NCI-H1436 (cell line): ENCODE measurements at places on chromosomes 5 and 9.

DNA sequence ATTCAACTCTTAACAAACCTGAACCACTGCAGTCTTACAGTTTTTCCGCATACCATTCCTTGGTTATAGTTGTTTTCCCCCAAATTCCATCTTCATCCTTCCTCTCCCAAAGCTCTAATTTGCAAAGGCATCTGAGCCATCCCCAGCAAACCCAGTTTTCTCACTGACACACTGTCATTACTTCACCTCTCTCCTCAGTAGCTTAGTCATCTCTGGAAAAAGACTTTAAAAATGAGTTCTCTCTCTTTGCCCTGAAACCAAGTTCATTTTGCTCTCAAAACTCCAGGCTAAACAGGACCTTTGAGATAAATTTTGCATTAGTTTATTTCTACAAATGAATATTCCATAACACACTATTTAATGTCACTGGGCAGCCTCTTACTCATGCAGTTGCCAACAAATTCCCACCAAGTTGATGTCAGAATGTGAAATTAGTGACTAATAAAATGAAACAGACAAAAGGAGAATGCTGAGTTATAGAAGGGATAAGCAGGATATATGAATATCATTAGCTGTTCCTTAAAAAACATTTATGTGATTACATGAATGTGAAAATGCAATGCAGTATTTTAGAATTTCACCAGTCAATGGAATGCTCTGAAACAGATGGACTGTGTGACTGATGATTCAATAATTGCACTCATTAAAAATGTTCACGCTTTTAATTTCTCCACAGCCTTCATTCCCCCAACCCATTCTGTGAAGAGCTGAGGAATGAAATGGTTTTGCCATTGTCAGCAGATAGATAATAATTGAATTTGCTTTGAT lies 107.4 kb upstream of the DMAC1 start:
- no peak for DNase-seq

DNA sequence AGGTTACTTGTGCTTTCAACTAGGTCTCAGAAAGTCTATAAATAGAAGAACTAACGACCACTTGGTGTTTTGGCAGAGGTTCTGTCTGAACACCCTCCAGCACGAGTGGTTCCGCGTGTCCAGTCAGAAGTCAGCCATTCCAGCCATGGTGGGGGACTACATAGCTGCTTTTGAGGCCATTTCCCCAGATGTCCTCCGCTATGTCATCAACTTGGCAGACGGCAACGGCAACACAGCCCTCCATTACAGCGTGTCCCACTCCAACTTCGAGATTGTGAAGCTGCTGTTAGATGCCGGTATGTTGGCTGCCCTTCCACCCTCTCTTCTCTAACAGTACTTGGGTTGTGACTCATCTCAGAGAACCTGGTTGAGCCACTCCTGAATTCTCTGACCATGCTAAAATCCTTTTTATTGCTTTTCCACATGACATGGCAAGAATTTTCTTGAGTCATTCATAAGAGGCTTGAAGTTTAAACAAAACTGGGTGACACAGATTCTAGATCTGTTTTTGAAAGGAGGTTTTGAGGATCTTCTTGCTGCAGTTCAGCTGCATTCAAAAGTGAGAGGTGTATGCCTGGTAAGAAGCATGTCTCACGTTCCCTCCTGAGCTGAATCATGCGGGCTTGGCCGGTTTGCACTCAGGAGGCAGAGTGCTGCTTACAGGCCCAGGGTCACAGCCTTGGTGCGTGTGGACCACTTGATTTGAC lies 103.1 kb upstream of the DMRT1 start:
- no peak for DNase-seq

GRCh38 chr9:80968611-80969010 lies 720.7 kb downstream of the TLE1 start:
- no peak for DNase-seq

DNA sequence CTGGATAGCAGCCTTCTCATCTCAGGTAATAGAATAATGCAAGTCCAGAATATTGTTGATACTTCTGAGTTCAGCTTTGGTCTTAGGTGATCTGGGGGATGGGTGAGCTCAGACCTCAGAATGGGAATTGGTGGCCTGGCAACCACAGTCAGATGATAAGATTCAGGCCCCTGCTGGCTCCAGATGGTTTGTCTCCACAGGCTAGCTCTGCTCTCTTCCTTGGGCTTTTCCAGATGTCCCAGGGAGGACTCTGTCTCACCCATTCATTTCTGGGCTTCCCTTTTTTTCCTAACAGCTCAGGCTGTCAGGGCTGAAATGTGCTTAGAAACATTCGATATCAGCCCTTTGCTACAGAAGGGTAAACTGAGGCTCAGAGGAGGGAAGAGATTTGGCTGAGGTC lies 17.6 kb upstream of the TNFSF15 start:
- no peak for DNase-seq

- DNase-seq, result no peak
These were observed 30.6 kb downstream of the SNX2 start for GRCh38 chr5:122805481-122805880.

DNA sequence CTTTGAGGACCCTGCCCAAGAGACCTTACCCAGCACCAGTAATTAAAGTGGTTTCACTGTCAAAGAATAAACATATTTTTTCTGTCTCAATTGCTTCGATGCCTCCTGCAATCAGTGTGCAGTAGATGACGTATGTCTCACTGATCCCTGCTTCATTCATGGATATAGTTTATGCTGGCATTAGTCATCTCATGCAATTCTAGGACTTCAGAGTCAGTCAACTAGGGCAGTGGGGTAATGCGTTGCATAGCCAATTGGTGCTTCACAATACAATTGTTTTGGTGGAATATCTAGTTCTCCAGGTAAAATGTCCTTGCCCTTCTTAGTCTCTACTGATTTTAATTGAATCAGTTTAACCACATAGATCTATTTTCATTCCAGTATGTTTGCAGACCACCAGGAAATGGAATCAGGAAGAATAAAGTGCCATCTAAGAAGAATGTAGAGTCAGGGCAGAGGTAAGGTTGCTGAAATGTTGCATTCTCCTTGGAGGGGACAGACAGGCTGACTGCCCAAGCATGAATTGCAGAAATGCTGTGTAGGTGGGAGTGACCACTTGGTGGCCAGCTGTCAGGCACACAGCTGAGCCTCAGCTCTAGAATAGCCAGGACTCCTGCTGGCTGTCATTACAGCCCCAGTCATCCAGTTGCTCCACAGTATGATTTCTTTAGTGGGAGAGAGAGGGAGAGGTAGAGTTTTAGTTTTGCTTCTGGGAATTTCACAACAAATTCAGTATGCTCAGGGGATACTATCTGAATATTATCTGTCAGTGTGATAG lies 73.5 kb upstream of the MEGF10 start:
- no peak for DNase-seq

DNA sequence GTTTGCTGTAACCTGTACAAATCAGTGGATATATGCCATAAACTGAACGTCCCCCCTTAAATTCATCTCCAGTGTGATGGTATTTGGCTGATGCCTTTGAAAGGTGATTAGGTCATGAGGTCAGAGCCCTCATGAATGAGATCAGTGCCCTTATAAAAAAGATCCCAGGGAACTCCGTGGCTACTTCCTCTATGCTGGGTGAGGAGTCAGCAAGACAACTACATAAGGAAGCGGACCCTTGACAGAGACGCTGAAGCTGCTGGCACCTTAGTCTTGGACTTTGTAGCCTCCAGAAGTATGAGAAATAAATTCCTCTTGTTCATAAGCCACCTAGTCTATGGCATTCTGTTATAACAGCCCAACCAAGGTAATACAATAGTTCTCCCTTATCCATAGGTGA lies 215.1 kb upstream of the ZNF608 start:
- no peak for DNase-seq

GRCh38 chr9:17843236-17843635 lies 264.4 kb downstream of the SH3GL2 start:
- no peak for DNase-seq

GRCh38 chr9:100581081-100581480 lies 3.2 kb downstream of the CAVIN4 start:
- no peak for DNase-seq

- peak; percentile 60 for DNase-seq
These were observed 52.8 kb downstream of the ATP10B start for GRCh38 chr5:160799184-160799583.

DNA sequence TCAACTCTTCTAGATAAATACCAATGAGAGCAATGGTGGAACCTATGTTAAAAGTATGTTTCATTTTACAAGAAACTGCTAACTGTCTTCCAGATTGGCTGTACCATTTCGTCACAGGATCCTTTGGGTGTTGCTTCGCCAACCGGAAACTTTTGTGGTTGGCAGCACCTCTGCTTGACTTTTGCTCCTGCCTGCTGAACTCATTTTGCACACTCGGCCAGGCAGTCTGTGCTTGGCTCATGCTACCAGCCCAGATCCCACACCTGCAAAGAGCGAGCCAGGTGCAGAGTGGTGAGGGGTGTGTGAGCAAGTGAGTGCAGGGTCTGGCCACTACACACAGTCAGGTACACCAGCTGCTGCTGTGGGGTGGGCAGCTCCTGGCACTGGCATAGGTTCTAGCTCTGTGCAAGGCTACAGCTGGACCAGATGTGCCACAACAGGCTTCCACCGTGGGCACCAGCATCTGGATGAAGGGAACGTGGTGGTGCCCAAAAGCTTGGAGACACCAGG lies 422.3 kb downstream of the PRR16 start:
- DNase-seq, result no peak

- DNase-seq, result no peak
These were observed 351.3 kb downstream of the ENC1 start for GRCh38 chr5:74289238-74289637.

GRCh38 chr9:68585034-68585761 lies 44.5 kb upstream of the TMEM252 start:
- no peak for DNase-seq

DNA sequence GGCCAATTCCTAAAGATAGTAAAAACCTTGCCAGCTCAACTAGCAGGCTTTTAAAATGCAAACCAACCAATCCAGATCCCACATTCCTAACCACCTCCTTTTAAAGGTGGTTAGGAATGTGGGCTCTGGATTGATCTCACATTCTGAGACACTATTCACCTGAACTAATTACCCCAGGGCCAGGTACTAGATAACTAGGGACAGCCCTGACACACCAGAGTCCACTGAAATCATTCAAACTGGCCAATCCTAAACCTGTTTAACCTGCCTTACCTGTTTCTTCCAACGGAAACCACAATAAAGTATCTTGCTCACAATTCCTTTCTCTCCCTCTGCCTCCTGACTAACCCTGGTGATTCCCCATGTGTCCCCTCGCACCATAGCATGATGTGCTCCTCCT lies 168.3 kb upstream of the DMAC1 start:
- DNase-seq, result no peak

GRCh38 chr9:82134010-82134409 lies 145.4 kb downstream of the SPATA31D1 start:
- no peak for DNase-seq

GRCh38 chr9:110526426-110526825 lies 53.1 kb downstream of the SVEP1 start:
- DNase-seq, result no peak

GRCh38 chr9:78319197-78320029 lies 22.5 kb downstream of the PSAT1 start:
- DNase-seq, result no peak

- DNase-seq, result no peak
These were observed 254.3 kb upstream of the PDE4D start for GRCh38 chr5:60147791-60148190.

DNA sequence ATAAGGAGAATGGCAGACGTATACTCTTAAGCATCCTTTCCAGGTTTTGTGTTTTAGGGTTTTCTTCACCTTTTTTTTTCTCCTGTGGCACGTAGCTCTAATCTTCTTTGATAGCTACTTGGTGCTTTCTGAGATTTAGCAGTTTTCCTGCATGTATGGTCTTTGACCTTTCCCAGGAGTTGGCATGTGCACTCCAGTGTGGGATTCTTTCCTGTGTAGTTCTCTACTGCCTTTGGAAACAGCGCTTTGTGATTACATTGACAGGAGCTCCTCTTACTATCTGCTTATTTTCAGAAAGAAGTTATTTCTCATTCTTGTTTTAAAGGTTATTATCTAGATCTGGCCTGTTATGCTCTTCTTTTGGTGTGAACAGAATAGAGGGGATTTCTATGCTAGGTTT lies 65.5 kb downstream of the UNC13B start:
- no peak for DNase-seq

DNA sequence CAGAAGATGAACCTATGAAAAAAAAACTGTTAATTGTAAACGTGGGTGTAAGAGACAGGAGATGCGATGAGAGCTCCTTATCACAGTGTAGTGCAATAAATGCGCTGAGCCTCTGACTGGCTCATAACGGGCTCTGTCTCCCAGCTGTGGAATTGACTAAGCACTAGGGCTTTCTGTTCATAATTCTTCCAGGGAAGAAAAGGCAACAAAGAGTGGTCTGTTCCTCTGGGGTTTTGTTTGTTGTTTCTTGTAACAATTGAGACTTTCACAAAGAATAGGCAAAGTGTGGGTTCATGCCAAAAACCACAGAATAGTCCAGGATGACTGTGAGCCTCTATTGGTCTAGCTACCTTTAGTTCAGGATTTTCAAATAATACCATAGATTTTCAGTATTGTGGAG lies 39.4 kb downstream of the UBE2QL1 start:
- DNase-seq, result no peak

DNA sequence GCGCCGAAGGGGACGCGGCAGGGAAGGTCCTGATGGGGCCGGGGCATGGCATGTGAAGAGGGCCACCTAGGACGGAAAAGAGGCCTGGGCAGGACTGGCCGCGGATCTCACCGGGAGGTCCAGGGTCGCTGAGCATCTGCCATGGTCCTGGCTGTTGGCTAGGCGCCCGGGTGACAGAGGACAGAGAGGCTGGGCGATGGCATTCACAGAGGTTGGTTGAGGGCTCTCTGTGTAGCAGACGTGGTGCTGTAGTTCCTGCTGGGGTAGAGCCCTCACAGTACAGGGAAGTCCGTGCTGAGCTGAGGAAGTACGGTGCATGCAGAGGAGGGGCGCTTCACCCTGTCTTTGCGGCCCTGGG lies 427 bp downstream of the PCYOX1L start:
- DNase-seq, result no peak

DNA sequence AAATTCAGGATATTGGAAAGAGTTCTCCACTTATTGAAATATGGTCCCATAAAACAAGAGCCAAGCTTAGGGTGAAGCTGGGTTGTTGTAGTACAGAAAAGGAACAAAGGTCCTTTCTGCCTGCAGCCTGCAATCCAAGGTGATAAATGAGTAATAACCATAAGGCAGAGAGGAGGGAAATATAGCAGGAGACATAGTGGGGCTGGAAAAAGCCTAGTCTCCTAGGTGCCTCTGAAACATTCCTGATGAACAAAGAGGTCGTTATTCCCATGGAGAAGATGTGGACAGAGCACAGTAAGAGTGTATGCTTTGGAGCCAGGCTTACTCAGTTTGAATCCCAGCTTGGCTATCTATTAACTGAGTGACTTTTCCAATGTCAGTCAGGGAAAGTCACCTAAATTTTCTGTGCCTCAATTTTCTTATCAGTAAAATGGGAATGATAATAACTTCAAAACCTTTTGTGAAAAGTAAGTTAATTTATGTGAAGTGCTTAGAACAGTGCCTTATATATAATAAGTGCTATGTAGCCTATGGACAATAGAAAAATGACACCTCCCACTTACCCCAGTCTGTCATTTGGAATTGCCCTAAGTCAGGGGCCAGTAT lies 110.8 kb upstream of the GRIN3A start:
- no peak for DNase-seq

- no peak for DNase-seq
These were observed 21.6 kb downstream of the TJP2 start for GRCh38 chr9:69195668-69196067.

GRCh38 chr5:33321026-33321425 lies 119.7 kb upstream of the TARS1 start:
- no peak for DNase-seq

GRCh38 chr9:129334105-129334935 lies 156.3 kb upstream of the IER5L start:
- peak; percentile 25 for DNase-seq

- DNase-seq, result no peak
These were observed 7.0 kb upstream of the WHRN start for GRCh38 chr9:114511978-114512874.
